ENCODE measurements at places on chromosomes 12 and 14.

GRCh38 chr14:35245051-35245450, 47.1 kb upstream of the PSMA6 start:
- no peak for DNase-seq

DNA sequence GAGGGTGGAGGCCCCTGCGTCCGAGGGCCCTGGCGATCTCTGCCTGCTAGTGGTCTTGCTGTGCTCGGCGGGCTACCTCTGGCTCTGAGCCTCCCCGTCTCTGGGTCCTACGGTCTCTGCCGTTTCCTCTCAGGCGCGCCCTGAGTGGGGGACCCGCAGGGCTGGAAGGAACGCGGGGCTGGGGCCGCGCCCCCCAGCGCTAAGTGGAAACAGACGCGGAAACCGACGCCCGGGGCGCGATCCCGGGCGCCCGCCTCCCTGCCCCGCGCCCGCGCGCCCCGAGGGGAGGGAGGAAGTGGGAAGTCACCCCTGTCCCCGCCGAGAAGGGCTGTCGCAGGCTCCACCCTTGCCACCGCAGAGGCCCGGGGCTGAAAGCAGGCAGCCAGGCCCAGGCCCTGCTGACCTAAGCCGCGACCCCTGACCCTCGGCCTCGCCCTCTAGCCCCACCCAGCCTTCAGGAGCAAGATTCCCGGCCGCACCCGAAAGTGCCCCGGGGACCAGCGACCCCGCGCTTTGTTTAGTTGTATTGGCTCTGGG, 831 bp downstream of the CRIP1 start:
- DNase-seq, result peak; percentile 72

GRCh38 chr12:22272335-22273151, 62.0 kb downstream of the ST8SIA1 start:
- DNase-seq, result no peak

- DNase-seq, result no peak
Measured at GRCh38 chr12:11730299-11731041, 81.0 kb downstream of the ETV6 start.

- DNase-seq, result no peak
Measured at GRCh38 chr12:3138941-3139511, 61.8 kb downstream of the TSPAN9 start.

DNA sequence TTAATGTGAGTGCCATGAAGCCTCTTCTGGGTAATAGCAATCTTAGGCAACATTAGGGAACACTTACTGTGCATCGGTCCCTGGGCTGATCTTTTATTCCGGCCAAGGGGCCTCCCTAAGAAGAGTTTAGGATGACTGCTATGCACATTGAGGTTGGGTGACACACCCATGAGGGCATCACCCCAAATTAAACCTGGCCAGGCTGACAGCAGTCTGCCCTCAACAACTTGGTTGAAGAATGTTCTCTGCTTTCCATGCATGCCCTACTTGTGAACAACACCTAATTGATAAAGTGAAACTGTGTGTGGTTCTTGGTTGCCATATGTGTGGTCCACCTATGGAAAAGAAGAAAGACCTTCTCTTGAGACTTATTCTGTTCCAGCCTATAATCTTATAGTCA, 1098.0 kb downstream of the BCL11B start:
- DNase-seq, result no peak

GRCh38 chr12:65277994-65278575, 398 bp upstream of the MSRB3 start:
- DNase-seq, result no peak

- no peak for DNase-seq
Measured at GRCh38 chr14:60904381-60904780, 76.5 kb downstream of the TRMT5 start.

DNA sequence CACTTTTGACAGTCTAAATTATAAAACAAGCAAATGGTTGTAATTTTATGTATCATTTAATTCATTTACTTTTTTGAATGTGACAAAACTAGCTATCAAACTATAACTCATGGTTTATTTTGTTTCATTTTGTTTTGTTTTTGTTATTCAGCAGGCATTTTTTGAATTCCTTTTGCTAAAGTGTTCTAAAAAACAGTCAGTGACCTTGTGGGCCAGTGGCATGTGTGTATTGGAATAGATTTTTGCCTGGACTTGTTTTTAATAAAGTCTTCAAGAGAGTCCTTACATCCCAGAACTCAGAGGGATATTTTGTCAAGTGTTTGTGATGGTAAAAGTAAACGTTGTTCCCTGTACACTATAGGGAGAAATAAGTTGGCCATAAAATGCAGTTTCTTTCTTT, 369.7 kb upstream of the SYT1 start:
- no peak for DNase-seq

DNA sequence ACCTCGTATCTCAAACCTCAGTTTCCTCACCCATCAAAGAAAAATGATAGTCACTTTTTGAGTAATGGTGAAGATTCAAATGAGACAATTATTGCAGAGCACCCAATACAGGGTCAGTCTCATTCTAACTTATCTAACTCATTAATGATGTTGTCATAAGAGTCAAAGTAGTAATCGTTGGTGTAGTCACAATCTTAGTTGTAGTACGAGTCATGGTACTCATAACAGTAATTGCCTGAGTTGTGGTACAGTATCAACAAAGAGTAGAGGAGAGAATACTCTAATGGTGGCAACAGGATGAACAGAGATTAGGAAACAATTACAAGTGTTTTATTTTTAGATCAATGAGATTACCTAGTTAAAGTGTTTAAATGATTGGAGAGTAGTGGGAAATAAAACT, 93.6 kb upstream of the TMTC2 start:
- no peak for DNase-seq

DNA sequence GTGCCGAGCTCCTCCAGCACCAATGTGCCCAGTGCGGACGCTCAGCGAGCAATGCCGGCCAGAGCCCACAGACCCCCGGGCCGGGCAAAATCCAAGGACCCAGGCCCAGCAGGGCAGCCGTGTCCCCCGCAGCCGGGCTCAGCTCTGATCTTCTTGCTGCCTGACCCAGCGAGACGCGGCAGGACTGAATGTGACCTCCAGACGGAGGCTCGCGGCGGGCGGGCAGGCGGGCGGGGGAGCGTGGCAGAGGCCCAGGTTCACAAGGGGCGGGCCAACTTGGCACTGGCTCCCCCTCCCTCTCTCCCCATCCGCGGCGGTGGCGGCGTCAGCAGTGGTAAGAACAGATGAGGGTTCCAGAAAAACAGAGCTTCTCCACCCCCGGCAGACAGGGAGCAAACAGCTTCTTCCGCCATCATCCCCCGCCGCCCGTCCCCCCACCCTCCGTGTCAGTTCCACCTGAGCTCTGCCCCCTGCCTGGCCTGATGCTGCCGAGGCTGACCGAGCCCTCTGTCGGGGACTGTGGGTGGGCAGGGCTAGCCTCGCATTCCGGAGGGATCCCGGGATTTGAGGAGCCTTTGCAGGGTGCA, 94.3 kb downstream of the RFLNA start:
- DNase-seq, result peak; percentile 70

DNA sequence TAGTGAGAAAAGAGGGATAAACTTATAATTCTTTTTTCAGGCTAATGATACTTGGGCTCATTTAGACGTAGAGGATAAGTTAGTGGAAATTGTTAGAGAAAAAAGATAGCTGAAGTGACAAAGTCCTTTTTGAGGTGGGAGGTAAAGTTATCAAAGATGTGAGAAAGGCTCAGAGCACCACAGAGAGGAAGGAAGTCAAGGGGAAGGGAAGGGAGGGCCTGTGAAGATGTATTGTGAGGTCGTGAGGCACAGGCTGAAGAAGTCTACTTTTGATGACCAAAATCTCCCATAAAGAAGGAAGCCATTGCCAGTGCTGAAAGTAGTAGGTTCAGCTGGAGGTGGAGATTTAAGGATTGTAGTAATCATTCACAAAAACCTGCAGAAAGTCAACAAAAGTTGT, 19.4 kb upstream of the PTGDR start:
- no peak for DNase-seq

GRCh38 chr12:74685385-74685784, 147.8 kb downstream of the ATXN7L3B start:
- DNase-seq, result no peak

GRCh38 chr14:32085845-32086383, 8.8 kb downstream of the ARHGAP5 start:
- DNase-seq, result no peak

GRCh38 chr12:94074980-94075629, 73.3 kb upstream of the PLXNC1 start:
- peak; percentile 94 for DNase-seq
